Left ventricle myocardium inferior (tissue), 1 donor: ENCODE measurements at places on chromosomes 3 and 15. TPM values are rescaled to one million over a fixed set of nuclear protein-coding genes. Genes with fewer than 3 reads are reported as not detected.

Gene ALDH1A3
- total RNA-seq: 2.9 TPM

Gene LAMB2
- 772 TPM for total RNA-seq

DNA sequence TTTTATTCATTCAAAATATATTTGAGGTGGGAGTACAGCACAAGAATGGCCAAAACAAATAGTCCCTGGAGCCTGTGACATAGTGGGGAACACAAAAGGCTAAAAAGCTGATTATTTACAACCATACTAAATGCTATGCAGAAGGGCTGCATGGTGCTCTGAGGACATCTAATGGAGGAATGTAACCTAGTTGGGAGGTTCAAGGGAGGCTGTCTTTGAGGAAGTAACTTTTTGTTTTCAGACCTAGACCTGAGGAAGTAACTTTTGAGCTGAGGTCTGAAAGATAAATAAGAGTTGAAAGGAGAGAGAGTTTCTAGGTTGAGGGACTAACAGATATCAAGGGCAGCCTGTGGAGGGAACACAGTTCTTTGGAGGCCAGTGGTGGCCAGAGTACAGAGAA lies 34.8 kb upstream of the RASA2 start:
- no peak for DNase-seq

GRCh38 chr3:155605571-155605970 lies 139.3 kb downstream of the PLCH1 start:
- DNase-seq: no peak

DNA sequence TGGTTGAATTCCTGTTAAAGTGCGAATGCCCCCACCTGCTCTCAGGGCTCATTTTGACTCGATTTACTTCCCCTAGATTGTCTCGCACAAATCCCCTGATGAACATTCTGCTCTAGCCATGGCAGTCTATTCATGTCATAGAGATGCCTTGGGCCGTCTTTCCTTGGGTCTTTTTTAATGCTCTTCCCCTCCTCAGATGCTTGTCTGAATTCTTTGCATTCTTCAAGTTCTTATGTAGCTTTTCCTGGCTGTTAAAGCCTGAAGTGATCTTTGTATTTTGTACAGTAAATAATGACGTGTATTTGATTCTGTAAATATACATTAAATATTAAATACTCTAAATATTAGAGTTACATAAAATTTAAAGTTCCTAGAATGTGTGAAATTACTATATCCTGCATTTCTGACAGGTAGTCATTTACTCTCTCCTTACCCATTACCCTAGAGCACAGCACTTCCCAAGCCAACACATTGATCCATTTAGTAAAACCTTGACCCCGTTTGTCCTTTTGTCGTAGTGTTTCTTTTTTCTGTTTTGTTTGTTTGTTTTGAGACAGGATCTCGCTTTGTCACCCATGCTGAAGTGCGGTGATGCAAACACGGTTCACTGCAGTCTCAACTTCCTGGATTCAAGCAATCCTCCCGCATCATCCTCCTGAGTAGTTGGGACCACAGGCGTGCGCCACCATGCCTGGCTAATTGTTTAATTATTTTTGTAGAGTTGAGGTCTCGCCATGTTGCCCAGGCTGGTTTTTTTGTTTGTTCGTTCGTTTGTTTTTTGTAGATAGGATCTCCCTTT lies 47.9 kb downstream of the YEATS2 start:
- no peak for DNase-seq

DNA sequence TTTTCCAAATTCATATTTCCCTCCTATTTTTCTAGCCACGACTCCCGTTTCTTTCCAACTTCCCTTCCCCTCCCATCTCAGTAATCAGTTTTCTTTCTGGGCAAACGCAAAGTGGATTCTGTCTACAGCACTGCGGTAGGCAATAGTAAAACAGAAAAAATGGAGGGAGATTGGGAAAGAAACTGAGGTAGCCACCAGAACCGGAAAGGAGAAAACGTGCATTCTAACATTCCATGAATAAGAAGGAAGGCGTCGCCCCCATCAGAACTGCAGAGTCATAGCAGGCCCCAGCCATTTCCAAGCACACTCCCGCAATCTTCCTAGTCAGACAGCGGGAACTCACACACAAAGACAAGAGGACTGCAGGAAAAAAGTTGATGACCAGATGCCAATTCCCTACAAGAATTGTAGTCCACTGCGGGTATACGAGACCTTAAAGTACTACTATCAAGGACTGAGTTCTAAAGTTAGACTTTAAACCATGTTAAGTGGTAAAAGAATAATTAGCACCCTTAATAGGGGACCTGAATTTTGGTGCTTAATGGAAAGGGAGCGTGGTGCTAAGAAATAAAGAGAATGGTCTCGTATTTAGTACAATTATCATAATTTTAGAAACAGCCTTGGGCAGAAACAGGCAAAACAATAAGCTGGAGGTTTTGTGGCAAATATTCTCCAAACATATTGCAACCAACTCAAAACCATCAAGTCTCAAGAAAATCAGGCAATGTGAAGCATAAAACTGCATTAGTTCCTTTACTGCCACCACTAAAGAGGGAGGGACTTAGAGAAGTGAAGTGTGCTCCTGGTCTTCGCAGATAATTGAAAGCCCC lies 1.4 kb downstream of the PFN2 start:
- peak; percentile 25 for DNase-seq
